ENCODE measurements at places on chromosomes 1 and 21.

DNA sequence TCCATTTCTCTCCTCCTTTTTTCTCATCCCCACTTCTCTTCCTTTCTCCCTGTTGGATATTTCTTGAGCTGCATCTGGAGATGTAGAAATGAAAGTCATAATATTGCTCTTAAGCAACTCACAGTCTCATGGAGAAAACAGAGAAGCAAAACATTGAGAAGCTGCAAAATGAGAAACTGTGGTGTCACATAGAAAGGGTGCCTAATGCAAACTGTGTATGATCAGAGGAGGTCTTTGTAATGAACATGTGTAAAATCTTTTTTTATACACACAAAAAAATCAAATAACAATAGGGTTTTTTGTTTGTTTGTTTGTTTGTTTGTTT is 11.8 kb upstream of the SLAMF7 start:
- DNase-seq: no peak

- no peak for DNase-seq
Observed at GRCh38 chr21:43740497-43741156, 21.7 kb downstream of the PDXK start.

- DNase-seq: no peak
Observed at GRCh38 chr21:17570786-17571185, 41.9 kb downstream of the BTG3 start.

- DNase-seq: no peak
Observed at GRCh38 chr1:203569490-203570318, 56.9 kb upstream of the ATP2B4 start.

DNA sequence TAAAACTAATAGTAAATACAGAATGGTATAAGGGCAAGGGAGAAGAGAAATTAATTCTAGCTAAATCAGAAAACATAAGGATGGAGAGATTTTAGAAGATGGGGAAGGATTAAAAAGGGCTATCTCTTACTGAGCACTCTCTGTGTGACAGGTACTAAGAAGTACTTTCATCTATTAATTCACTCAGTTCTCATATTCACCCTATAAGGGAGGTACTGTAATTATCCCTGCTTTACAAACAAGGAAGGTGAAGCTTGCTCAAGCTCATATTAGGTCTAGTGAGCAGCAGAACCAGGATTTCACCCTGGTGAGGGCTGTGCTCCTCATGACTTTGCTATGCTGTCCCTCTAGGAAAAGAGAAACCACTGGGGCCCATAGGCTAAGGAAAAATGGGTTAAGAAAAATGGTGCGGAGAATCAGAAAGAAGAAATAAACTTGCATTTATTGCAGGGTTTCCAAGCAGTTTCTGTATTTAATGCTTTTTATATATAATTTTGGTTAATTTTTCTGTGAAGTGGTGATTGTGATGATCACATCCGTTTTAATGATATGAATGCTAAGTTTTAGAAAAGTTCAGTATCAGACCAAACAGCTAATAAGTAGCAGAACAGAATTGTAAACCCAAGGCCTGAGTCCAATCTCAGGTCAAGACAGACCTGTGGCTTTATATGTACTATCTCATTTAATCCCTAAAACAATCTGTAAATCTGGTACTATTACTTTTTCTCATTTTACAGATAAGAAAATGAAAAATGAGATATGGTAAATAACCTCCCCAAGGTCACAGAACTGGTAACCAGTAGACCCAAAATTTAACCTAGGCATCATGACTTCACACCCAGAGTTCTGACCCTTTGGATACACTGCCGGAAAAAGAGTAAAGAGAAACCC is 1.7 kb downstream of the PCNX2 start:
- DNase-seq: no peak

DNA sequence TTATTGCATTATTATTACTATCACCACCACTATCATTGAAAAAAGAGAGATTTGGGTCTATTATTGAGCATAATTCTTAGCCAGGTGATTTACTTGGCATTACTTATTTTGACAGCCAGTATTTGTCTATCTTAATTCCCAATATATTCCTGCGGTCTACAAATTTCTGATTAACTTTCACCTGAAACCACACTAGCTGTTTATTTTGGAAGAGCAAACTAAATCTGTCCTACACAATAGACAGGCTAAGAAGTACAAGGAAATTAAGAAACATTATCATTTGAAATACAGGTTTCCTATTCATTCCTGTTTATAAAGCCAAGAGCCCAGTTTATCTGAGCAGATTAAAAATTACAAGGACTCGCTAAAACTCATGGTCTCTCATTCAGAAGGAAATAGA is 6.9 kb upstream of the LYST start:
- no peak for DNase-seq

- DNase-seq: no peak
Observed at GRCh38 chr1:194447636-194448035, 1261.2 kb upstream of the B3GALT2 start.

DNA sequence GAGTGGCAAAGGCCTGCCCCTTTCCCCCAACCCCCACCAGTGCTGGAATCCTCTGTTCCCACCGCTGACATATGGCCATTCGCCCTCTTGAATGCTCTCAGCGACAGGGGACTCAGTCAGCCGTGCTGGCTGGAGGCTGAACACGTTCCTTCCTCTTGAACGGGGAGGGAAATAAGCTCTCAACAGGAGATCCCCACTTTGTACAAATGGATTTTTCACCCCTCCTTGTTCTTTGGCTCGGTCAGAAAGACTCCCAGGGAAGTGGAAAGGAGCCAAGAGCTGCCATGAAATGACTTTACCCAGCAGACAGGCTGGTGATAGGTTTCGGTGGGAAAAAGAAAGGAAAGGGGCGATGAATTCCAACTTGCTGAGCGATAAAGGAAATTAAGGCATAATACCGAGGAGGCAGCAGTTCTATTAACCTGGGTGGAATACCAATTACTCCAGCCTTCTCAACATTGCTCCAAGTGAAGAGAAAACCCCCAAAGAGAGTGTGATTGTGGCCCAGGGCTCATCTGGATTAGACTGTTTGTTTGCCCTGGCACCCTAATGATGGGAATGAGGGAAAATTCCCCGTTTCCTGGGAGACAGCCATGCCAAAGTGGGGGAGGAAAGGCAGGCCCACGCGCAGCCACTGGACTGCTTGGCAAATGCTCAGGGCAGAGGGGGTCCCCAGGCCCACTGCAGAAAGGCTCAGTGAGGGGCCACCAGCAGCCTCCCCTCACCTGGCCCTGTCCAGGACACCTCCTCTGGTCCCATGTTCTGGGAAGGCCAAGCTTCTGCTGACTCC is 23.9 kb downstream of the LRP8 start:
- DNase-seq: no peak

Measured in NCI-H187 (cell line).